ENCODE measurements at places on chromosomes 7 and 10.
A peak's percentile ranks its signal among the peaks of the same experiment; 100 is the strongest.

DNA sequence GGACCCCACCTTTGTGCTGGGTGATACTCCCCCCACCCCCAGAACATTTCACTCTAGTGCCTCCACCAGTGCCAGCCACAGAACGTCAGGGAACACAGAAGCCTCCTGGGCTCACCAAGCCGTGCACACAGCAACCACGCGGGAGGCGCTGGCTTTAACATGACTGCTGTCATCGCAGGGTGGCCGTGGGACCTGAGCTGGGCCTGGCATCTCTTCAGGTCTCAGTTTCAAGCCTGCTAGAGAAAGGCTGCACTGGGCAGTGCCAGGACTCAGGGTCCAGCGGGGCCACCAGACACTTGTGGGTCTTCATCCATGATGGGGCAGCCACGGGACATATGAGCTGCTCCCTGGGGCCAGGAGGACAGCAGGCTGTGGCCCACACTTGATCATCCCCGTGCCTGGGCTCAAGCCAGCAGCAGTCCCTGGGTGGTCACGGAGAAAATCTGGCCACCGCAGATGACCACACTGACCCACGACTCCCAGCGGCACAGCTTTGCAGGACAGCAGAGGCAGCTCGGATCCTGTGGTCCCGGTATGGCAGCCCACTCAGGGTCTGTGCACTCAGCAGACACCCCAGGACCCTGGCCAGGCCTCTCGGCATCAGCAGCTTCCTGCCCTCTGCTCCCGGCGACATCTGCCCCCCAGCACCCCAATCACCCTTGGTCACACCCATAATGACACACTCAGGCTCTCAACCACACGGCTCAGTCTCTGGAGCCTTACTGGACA lies 44.2 kb downstream of the CAMK2B start:
- no peak for DNase-seq

DNA sequence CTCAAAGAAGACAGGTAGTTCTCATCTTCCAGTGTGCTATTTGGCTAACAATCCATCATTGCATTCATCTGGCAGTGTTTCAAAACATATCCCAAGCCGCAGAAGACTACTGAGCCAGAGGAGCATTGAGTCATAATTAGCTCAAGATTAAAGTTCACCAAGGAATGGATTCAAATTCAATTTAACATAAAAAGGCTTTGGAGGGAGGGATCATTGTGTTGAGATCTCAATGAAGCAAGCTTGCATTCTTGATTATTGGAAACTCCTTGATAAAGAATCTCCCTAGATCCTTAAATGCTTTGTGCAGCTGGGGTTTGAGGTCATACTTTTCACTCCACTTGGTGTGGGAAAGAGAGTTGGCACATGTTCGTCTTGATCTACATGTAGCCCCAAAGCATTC lies 142.8 kb upstream of the SEMA3A start:
- no peak for DNase-seq

GRCh38 chr7:140333223-140333622 lies 65.1 kb downstream of the SLC37A3 start:
- DNase-seq, result no peak

DNA sequence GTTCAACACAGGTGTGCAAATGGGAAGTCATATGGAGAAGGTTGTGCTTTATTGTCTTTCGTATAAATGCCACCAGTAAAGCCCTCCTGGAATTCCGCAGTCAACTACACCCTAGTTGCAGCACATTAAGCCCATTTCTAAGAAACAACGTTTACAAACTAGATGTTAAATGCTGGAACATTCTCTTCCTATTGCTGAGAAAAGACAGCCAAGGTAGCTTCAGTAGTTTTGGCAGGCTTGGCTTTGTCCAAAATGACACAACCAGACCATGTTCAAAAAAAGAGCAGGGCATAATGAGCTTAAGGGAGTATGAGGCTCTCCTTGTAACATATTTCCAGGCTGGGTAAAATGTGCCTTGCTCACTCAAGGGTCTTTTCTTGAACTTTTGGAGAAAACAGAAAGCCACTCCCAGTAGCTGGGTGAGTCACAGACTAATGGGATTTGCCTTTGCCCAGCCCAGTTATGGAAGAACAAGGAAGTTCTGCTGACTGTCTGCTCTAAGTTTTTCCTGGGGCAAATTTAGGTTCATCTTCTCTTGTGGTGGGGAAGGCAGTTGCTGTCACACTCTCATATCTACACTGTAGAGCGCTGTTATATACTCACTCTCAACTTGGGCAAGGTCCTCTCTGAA lies 238.7 kb downstream of the PLXNA4 start:
- DNase-seq, result no peak

GRCh38 chr10:120650705-120651399 lies 193.8 kb downstream of the PLPP4 start:
- no peak for DNase-seq

GRCh38 chr7:27157702-27158431 lies 1.4 kb upstream of the HOXA7 start:
- DNase-seq, result no peak

- no peak for DNase-seq
Observed at GRCh38 chr7:41476460-41476803, 226.5 kb downstream of the INHBA start.

- DNase-seq, result no peak
Observed at GRCh38 chr7:45186261-45186813, 28.7 kb downstream of the RAMP3 start.

DNA sequence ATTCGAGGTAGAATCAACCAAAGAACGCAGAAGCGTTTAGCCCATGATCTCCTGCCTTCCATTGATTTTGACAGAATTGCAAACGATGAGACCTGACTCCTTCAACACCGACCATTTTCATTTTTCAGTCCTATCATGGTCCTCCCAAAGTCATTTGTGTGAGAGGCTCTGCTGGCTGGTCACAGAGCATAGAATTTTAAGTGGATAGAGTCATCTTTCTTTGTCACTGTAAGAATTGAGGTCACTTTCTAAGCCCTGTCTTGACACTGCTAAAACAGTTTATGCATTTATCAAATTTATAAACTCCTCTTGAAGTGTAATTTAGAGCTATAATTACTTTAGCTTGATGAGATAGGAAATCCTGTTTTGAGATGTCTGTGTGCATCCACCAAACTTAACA lies 72.0 kb downstream of the UBE3C start:
- DNase-seq, result no peak

- no peak for DNase-seq
Observed at GRCh38 chr7:3177271-3177670, 123.8 kb upstream of the SDK1 start.

DNA sequence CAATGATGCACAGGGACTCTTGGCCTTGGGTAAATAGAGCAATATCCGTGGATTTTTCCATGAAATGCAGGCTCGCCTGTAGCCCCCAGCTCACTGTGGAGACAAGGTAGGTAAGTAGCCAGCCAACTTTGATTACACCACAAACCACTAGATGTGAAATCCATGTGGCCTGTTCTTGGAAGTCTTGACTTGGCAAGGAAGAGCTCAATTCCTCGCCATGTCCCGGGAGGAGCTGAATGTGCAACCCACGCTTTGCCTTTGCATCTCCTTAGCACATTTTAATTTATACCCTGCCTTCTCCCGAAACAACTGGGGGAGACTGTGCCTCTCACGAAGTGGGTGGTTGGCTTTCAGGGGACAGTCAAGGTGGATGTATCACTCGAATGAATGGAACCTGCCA lies 347.7 kb upstream of the MKI67 start:
- DNase-seq, result no peak

DNA sequence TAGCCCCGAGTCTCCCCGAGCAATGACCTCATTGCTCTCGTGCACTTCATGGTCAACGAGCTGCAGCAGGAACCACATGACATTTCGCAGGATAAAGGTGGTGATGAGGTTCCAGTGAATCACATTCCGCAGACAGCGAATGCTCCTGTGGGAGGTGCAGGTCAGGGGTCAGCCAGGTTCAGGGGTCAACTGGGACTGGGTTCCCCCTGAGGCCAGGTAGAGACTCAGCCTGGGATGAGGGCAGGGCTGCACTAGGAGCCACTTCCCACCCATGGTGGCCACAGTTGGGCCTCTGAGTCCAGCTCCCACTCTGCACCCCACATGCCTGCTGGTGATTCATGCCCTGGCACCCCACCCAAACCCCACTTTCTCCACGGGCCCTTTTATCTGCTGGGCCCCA lies 17.2 kb downstream of the CRHR2 start:
- DNase-seq, result no peak

DNA sequence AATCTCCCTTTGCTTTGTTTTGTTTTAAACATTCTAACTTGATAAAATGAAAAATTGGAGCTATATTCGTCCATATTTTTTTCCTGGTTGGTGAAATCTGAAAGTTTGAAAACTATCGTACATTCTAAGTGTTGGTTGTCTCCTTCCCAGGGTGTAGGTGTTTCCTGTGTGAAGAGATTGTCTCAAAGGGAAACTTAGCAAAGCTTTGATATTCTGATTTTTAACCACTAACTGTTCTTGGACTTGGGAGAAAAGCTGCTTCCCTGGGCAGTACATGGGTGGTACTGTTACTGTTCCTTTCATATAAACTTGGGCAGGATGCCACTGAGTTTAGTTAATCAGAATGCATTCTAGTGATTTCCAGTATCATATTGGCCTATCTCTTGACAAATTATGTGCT lies 253.5 kb upstream of the LRGUK start:
- no peak for DNase-seq

GRCh38 chr10:129728905-129729795 lies 234.9 kb downstream of the EBF3 start:
- no peak for DNase-seq

- no peak for DNase-seq
Observed at GRCh38 chr10:43408331-43408709, 666 bp downstream of the HNRNPF start.

- DNase-seq, result no peak
Observed at GRCh38 chr10:89219513-89220218, 12.5 kb upstream of the CH25H start.

DNA sequence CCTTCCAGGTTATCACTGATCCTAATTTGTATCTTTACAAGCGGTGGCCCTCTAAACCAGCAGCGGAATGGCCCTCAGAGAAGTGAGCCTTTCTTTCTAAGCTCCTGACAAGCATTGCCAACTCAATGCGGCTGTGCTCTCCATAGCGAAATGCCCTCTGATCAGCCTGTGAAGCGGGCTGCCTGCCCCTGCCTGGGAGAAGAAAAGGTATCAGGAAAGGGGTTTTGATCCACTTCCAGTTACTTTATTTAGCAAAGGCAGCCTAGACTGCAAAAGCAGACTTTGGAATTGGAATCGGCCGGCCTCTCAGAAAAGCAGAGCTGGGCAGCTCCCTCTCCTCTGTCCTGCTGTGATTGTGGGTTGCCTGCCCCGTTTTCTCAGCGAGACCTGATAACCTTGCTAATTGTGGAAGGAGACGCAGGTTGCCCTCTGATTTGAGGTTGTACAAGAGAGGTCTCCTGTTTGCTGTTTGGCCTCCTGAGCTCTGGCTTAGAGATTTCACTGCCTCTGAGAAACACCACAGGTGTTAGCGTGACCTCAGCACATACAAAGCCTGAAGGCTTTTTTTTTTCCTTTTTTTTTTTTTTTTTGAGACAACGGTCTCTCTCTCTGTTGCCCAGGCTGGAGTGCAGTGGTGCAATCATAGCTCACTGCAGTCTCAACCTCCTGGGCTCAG lies 53.9 kb upstream of the SH2B2 start:
- no peak for DNase-seq

DNA sequence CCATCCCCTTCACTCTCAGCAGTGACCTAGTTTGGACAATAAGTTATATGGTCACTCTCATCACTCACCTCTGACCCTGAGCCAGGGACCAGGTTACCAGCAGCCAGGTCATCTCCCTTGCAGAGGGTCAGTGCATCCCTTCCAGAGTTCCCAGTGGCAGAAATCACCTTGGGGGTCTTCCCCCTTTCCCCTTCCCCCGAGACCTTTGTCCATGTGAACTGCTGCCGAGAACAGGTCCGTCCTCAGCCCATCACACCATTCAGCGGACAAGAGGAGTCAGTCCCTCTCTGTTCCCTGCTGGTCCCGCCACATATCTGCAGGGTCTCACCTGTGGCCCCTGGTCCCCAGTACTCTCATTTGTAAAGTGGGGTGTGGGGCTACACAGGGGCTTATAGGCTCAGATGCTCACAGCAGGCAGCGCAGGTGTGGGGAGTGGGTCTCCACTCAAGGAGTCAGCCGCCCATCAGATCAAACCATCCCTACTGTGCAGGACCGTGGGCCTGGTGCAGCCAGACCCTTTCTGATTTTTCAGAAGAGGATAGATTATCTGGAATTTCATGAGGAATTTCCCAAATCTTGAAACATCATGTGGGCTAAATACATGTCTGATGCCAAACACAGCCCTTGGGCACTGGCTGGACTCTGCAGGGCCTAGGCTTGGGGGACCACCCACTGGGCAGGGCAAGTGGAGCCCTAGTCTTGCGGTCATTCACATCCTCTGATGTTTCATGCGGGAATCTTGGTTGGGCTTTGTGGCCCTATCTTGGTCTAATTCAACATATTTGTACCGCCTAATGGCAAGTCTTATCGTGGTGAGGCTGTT lies 6.5 kb downstream of the DEPP1 start:
- no peak for DNase-seq

GRCh38 chr10:598415-599170 lies 90.9 kb downstream of the DIP2C start:
- no peak for DNase-seq

DNA sequence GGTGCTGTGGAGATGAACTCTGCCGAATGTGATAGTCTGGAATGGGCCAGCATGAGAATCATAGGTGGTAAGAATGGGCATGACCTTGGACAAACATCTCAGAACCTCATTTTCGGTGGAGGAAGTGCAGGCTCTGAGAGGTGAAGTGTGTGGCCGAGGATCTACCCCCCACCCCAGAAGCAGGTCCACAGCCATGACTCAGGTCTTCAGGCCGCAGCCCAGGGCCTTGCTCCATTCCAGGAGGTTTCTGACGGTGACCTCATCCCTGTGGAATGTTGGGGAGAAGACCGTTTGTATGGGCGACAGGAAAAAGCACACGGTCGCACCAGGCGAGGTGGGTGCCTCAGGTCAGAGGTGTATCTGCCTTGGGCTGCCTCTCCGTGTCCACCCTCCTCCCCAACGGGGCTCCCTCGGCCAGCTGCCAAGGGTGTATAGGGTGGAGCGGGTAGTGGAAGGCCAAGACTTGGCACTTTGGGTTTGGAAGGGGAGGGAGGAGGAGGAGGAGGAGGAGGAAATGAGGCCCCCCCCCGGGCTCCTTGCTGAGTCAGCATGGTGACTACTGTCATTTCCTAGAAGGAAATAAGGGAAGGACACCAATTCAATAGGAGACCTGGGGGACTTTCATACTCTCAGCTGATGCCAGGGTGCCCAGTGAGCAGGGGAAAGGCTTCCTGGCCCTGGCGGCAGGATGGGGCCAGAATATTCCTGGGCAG lies 168.0 kb upstream of the RHEB start:
- no peak for DNase-seq

GRCh38 chr7:142553216-142553615 lies 196.1 kb upstream of the PRSS1 start:
- no peak for DNase-seq

- no peak for DNase-seq
Observed at GRCh38 chr10:93465806-93466675, 16.1 kb downstream of the MYOF start.

DNA sequence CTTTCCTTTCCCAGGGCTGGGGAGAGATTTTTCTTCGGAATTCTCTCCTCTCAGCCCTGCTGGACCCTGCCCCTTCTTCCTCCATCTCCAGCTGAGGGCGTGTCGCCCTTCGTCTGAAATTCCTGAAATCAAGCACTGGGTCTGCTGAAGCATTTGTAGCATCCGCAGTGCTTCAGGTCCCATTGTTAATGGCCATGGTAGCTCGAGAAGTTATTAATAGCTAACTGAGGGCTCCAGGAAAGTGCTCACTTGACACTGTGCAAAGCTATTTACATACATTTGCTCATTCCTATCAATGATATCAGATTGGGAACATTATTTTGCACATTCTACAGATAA lies 515 bp downstream of the FAM149B1 start:
- no peak for DNase-seq

- DNase-seq, result no peak
Observed at GRCh38 chr7:103866919-103867318, 122.5 kb downstream of the RELN start.

GRCh38 chr10:45592432-45592831 lies 80.1 kb downstream of the ZFAND4 start:
- peak; percentile 72 for DNase-seq
